Stimulated activated CD4-positive, alpha-beta T cell treated with anti-CD3 and anti-CD28 coated beads, Interleukin-12 subunit alpha, Interleukin-12 subunit beta, amount 100 ng/mL, for 48 hours (primary cell): ENCODE measurements at places on chromosomes 13 and 19.

GRCh38 chr19:46373491-46374359 lies 26.8 kb downstream of the PPP5C start:
- DNase-seq, result no peak

DNA sequence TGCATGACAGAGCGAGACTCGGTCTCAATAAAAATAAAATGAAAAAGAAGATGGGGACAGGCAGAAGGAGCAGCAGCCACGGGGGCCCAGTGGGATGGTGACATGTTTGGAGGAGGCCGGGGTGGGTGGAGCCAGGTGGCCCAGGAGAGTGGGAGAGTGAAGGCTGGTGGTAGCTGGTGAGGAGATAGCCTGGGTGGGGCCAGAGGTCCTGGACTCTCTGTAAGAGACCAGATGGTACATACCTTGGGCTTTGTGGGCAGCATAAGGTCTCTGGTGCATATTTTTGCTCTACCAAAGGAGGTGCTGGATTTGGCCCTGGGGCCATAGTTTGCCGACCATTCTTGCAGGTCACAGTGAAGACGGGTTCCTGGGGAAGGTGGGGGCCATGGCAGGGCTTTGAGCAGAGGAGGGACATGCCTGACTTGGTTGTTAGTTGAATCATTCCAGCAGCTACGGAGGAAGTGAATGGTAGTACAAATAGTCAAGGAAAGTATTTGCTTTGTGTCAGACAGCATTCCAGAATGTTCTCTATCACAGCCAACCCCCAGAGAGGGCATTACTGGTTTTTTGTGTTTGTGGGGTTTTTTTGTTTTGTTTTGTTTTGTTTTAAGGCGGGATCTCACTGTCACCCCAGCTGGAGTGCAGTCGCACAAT lies 69.1 kb downstream of the ARHGEF18 start:
- no peak for DNase-seq

DNA sequence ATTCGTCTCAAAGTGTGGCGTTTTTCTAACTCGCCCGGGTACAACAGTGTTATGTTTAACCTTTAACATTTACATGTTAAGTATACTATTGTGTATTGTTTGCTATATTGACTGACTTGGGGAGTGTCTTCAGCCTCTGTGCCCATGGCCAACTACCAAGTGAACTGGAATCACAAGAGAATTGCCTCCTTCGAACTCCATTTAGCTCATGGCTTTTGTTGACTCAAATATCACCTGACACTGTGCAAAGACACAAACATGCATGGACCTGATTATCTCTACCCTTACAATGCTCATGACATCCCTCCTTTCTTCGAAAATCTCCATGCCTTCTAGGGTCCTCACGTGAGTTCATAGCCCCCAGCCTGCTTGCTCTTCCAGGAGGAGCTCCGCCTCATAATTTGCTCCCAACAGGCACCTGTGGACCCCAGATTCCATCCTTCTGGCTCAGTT lies 704 bp downstream of the ZNF814 start:
- DNase-seq, result no peak

GRCh38 chr13:25222740-25223139 lies 50.7 kb upstream of the AMER2 start:
- DNase-seq, result no peak

DNA sequence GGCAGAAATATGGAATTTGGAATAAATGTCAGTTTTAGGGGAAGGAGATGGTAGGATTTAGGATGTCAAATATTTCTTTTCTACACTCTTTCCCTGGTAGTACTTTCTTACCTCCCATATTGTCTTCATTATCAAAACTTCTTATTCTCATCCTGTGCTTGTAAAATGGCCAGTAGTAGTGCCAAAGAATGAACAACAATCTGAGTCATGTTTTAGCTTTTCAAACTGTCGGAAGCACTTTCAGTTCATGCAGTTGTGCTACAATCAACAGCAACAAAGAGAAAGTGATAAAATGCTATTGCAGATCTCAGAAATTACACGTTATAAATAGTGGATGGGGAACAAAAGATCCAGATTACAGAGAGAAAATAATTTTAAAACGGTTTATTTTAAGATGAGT lies 193.7 kb upstream of the RXFP2 start:
- DNase-seq, result no peak

- DNase-seq, result no peak
Observed at GRCh38 chr13:72696579-72696978, 30.9 kb downstream of the MZT1 start.

DNA sequence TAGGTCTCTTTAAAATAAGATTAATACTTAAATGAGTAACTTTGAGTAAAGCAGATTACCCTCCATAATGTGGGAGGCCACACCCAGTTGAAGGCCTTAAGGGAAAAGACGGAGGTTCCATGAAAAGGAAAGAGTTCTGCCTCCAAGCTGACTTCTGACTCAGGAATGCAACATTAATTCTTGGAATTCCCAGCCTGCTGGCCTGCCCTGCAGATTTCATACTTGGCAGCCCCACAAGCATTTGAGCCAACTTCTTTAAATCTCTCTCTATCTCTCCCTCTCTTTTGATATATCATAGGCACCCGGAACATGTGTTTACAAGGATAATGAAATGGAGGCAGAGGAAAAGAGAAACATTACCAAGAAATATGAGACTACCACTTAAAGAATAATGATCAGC lies 902.3 kb upstream of the MIR17HG start:
- DNase-seq, result no peak

DNA sequence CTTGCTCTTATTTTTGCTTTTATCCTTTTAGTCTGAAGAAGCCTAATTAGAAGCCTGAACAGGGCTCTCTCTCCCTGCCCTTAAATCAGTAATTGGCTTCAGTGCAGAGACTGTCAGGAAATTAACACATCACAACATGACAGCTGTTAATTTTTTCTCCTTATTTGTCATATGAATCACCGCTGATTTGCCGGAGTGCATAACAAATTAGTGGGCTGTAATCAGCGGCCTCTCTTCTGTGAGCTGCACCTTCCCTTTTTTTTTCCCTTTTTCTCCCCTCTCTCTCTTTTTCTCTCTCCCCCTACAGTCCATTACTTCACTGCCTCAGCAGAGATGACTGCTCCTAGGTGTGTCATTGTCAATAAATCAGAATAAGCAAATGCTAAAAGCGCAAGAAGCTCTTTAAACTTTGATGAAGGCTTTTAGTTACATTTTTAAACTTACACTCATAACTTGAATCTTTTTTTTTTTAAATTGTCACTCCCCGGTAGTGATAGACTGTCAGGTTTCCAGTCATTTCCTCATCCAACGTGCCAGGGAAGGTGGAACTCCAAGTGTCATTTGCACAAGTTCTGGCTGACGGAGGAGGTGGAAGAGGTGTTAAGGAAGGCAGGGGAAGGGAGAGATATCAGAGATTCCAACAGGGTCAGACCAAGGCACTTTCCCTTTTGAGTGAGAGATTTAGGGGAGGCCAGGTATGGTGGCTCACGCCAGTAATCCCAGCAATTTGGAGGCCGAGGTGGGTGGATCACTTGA lies 197.1 kb upstream of the TSHZ3 start:
- DNase-seq, result no peak

DNA sequence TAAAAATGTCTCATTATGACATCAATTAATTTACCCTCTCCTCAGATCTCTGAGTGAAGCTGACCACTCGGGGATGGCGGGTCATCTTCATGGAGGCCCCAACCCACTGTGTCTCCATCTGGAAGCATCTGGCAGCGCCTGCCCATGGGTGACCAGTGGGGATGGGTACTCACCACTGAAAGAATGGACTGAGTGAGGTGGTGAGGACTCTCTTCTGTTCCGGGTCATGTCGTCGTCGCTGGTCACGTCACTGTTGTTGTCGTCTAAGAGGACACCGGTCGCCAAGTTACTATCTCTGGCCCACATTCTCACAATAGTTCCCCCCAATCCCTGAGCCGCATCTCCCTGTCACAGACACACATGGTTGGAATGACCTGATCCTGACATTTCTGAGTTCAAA lies 17.1 kb downstream of the PEG3 start:
- DNase-seq, result no peak

GRCh38 chr13:44382635-44383145 lies 9.1 kb downstream of the SERP2 start:
- DNase-seq, result no peak

DNA sequence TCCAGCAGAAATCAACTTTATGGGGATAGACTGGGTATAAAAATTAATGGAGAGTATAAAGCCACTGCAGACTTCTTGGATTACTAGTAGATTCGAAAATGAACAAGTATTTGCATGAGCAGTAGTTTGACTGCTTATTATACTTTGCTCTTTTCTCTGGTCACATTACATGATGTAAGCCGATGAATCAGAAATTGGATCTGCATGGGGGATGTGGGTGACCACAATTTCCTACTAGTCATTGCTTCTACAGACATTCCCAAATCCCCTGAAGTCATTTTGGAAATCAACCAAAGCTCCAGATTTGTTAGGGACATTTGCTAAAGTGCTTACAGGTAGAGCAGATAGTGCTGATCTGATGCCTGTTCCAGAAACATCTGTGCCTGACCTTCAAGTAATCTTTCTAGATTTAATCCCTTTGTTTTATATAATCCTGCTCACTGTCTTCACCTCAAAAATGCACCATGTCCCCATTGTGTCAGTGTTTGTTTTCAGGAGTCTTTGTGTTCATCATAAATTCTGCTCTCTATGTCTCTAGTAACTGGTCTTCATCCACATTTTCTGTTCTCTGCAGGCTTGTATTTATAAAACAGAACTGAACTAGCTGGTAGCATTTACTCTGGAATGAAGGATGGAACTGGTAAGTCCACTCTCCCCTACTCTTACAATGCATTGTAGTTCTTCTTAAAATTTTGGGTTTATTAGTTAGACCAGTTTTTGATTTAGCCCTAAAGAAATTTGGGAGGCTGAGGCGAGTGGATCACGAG lies 201.5 kb upstream of the CSNK1A1L start:
- DNase-seq, result no peak

GRCh38 chr19:56751078-56751489 lies 79.5 kb upstream of the ZNF835 start:
- DNase-seq, result no peak

DNA sequence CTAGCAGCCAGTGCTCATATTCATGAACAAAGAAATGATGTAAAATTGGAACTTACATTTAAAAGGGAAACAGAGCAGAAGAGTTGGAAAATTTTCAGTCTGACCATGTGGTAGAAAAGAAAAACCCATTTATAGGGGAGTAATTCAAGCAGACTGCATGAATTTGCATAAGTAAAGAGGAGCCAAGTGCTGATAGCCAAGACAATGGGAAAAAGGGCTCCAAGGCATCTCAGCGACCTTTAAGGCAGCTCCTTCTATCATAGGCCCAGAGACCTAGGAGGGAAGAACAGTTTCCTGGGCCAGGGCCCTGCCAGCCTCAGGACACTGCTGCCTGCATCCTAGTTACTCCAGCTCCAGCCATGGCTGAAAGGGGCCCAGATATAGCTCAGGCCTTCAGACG lies 7.5 kb downstream of the DNAJC3 start:
- DNase-seq, result no peak

DNA sequence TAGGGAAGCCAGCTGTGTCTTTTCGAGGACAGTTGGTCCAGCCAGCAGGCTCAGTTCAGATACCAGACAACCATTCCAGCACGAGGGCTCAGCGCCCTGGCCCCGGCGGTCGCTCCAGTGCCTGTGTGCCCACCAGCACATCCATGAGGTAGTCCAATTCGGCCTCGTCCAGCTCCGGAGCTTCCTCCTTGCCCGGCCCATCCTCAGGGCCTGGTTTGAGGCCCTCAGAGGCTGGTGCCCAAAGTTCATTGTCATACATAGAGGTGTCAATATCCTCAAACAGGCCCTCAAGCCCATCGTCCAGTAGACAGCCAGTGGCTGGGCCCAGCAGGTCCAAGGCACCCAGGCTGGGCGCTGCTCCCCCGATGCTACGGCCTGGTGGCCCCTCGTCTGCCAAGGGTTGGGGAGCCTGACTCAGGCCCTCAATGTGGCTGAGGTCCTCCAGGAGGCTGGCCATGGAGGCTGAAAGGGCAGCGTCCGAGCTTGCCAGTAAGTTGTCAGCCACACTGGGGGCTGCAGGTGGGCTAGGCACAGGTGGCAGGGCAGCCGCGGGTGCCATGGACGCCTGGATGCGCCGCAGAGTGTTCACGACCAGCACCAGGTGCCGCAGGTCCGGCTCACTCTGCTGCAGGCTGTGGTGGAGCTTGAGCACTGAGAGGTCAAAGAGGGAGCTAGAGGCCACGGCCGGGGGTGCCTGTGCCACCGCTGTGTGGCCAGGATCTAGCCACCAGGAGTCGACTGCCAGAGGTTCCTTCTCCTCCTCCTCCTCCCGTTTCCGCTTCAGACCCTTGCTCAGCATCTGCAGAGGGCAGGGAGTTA lies 2.8 kb downstream of the SERTAD1 start:
- DNase-seq, result no peak

DNA sequence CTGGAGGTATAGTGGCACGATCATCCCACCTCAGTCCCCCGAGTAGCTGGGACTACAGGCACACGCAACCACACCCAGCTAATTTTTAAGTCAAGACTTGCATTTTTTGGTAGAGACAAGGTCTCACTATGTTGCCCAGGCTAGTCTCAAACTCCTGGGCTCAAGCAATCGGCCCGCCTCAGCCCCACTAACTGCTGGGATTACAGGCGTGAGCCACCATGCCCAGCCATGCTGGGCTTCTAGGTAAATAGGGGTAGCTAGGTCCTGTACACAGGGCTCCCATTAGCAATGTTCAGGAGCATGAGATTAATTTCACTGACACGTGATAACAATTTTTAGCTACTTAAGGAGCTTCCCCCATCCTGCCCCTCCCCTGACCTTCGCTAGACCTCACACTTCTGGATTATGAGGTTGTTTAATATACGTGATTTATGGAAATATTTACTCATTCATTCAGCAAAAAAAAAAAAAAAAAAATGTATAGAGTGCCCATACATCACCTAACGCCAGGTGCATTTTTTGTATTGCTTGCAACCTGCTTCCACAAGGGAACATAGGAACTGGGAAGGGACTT lies 19.2 kb downstream of the TMEM272 start:
- no peak for DNase-seq

GRCh38 chr19:20167651-20168122 lies 673 bp downstream of the ZNF486 start:
- DNase-seq, result no peak

GRCh38 chr13:76717092-76717491 lies 169.1 kb downstream of the KCTD12 start:
- DNase-seq, result no peak

- no peak for DNase-seq
Observed at GRCh38 chr19:19387108-19387507, 18.4 kb upstream of the GATAD2A start.

GRCh38 chr19:11239377-11240000 lies at the start of gene ANGPTL8:
ANGPTL8 (plus strand) TSS chr19:11239619; CDS start chr19:11239638, 19 bp downstream.
- no peak for DNase-seq

- DNase-seq, result no peak
Observed at GRCh38 chr19:44662691-44663385, 8.4 kb upstream of the CEACAM19 start.

- no peak for DNase-seq
Observed at GRCh38 chr13:21240586-21240985, 64.1 kb downstream of the MRPL57 start.
